Fibroblast of upper back skin (primary cell): ENCODE measurements at places on chromosomes 6 and 20.

DNA sequence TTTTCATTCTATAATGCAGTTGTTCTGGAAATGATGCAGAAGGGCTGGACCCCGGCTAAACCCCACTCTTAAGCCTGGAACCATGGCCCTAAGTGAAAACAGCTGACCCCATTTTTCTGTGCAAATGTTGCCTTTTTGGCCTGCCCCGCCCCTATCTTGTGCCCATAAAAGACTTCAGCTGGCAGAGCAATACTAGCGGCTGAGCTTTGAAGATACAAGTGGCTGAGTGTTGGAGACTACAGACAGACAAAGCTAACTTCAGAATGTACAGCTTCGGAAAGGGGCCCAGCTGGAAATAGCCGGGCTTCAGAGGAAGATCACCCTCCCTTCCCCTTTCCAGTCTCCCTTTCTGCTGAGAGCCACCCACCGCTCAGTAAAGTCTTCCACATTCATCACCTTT, 258.6 kb upstream of the SPTLC3 start:
- DNase-seq, result no peak

DNA sequence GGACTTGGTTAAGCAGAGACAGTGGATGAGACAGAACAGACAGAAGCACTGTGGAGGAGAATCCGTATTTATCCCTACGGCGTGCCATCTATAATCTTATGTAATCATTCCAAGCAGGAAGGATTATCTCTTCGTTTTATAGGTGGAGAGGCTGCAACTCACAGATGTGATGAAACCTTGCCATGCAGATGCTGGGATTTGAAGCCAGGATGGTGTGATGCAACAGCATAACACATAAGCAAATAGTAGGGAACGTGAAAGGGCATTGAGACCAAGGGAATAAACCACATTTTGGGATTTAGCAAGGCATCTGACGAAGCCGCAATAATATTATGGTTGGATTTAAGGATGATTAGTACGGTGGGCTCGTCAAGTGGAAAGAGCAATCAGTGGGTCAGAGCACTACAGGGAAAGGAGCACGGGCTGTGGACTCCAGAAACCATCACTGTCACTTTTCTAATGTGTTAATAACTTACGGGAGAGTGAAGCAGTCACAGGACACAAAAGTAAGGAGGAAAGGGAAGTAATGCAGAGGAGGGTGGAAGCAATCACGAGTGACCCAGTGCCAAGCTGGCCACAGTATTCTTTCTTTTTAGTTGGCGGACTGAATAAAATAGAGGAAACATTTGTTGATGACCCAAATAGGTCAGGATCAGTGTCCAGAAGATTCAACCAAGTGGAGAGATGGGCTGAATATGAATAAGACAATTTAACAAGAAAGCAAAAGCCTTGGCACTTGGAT, 119.6 kb upstream of the EDN1 start:
- DNase-seq, result no peak

DNA sequence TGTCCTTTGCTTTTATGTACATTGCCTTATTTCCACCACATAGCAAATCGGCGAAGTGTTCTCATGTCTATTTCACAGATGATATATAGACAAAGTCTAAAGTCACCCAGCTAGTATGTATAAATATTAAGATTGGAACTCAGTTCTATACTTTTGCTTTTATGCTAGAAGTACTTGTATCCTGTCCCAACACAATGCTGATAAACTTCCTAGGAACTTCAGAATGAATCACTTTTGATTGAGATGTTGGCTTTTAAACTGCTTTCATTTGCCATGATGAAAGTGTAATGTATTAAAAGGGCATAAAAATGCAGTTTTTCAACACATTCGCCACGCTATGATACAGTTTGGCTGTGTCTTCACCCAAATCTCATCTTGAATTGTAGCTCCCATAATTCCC, 50.8 kb downstream of the GCLC start:
- DNase-seq, result peak; percentile 32

DNA sequence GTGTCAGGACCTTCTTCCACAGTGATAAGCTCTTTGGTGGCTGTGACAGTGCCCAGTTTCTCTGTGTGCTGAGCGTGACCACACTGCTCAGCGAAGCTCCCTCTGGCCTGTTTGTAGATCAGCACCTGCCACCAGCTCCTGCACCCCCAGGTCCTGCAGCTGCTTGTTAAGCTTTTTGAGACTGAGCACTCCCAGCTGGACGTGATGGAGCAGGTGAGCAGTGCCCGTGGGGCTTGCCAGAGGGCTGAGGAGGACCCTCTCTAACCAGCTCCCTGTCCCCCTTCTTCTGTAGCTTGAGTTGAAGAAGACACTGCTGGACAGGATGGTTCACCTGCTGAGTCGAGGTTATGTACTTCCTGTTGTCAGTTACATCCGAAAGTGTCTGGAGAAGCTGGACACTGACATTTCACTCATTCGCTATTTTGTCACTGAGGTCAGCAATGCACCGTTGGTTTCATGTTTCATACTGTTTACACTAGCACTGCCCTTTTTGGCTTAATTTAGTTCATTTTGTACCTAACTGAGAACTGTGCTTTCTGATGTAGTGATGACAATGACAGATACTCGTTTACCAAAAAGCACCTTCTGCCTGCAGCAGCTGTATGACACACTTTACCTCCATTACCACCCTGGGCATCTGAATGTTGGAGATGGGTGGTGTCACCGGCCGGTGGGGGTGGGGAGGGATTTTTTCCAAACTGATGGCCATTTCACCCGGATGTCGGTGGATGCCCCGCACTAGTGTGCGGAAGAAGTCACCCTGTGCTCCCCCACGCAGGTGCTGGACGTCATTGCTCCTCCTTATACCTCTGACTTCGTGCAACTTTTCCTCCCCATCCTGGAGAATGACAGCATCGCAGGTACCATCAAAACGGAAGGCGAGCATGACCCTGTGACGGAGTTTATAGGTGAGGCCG, 12.5 kb downstream of the NELFCD start:
- no peak for DNase-seq

- DNase-seq, result no peak
Observed at GRCh38 chr20:38302786-38303185, 1.2 kb upstream of the BPI start.

- no peak for DNase-seq
Observed at GRCh38 chr6:303948-304558, 11.8 kb downstream of the DUSP22 start.

GRCh38 chr20:53574819-53575218, 18.8 kb downstream of the ZNF217 start:
- DNase-seq, result no peak

GRCh38 chr6:42375007-42375635, 76.6 kb downstream of the TRERF1 start:
- no peak for DNase-seq

GRCh38 chr6:6277413-6277812, 43.0 kb downstream of the F13A1 start:
- DNase-seq, result peak; percentile 91

DNA sequence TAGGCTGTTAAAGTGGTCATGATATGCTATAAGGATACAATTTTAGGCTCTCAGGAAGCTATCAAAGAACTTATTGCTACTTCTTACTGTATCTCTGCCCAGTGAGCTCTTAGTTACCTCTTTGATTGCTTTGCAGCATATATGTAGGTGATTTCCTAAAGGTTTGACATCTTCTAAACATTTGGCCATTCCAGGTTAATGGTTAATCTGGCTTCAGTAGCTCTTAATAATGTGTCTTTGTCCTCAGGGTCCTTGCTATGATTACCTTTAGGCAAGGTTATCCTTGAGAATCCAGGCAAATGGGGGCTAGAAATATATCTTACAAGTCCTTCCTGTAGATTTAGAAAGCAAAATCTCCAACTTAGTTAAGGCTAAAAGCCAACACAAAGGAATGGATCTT, 575.4 kb downstream of the TFAP2B start:
- no peak for DNase-seq

DNA sequence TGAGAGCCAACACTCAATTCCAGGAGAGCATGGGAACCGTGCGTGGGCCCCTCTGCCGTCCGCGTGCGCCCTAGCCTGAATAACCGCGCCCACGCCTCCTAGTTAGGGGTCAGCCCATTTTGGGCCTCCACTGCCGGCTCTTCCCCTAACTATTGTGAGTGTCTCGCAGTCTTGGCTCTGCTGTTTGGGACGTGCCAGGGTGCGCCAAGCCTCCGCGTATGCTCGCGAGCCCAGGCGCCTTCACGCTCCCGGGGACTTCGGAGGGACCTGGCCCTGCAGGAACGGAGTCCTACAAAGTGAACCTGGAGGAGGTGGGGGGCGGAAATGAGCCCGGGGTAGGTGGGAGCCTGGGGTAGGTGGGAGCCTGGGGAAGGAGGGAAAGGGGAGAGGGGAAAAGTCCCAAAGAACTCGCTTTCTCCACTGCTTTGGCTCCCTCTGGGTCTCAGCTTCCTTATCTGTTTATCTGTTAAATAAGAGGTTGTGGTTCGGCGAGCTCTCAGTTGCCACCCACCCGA, 873 bp upstream of the GCM2 start:
- no peak for DNase-seq

DNA sequence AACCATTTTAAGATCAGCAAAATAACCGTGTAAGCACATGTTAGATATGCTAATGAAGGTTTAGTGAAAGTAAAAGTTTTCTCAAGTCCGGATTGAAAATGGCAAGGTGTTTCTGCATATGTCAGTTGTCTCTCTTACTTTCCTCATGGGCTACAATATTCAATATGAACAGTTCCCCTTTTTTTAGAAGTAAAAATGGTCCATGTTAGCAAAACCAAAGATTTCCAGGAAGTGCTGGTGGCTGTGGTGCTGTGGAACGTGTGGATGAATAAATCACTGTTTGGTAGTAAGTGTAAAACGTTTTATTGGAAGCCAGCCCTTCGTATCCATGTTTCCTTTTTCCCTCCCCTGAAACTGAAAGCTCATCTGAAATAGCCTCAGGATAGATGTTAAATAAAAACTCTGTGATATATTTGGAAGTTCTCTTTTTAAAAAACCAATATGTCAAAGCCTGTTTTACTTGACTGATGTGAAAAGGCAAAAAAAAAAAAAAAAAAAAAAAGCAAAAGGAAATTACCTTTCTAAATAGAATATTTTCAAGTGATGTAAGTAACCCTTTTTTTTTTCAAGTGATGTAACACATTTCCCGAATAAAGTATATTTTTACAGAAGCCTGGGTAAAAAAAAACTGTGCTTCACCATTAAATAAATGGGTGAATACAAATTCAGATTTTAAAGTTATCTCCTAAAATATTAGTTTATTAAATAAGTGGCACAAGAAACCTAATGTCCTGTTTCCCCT, 41.9 kb downstream of the PLEKHG1 start:
- no peak for DNase-seq

- DNase-seq, result no peak
Observed at GRCh38 chr20:63317061-63317460, 24.1 kb downstream of the COL20A1 start.

GRCh38 chr6:55955684-55956083, 80.3 kb upstream of the BMP5 start:
- no peak for DNase-seq
